ENCODE measurements at places on chromosomes 5 and 9.

DNA sequence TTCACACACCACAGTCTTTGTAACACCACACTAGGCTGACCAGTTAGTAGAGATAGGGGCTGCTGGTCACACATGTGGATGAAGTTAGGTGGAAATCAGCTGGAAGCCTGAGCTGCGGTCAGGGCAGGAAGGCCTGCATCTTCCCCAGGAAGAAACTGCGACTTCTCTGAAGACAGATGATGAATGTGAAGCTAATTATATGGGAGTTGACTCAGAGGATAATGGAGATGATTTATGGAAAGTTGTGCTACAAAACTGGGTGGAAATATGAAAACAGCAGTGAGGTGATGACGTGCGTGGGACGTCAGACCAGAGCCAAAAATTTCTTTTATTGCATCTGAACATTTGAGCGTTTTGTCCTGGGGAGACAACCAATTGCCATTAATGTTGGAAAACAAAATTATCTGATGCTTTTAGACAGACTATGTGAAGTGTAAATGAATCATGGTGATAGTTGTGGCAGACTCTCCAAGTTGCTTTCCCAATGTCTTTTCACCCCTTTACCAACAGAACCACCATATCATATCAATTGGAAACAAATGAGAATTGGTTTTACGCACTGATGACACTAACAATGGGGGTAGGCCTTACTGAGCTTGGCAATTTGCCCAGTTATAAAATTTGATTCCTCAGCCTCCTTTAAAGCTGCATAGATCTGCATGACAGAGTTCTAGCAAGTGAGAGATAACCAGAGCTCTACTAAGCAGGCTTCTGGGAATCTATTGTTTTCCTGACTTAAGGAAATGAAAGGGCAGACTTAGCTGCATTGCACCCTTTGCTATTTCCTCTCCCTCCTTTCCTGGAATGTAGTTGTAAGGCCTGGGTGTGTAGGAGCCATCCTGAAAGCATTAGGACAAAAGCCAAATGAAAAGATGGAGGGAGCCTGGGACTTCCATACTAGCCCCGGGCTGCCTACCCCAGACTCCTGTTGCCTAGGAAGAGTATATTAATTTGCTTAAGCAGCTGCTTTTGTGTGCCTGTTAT is 84.0 kb downstream of the RAB3C start:
- DNase-seq = no peak

DNA sequence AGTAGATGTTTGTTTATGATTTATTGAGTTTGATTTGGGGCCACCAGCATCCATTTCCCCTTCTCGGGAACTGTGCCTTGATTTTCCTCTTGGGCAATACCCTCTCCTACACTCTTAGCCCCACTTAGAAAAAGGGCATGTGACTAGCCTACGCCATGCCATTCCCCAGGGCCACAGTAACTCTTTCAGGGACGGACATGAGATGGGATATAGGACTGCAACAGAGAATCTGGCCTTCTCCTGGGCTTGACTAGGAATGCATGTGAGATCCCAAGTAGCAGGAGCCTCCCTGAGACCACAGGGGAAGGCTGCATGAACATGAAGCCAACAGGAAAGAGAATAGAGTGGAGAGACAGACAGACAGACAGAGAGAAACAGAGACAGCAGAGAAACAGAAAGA is 30.7 kb upstream of the SPARC start:
- no peak for DNase-seq

GRCh38 chr5:137960141-137960540 is 70.9 kb downstream of the PKD2L2 start:
- DNase-seq = peak; percentile 51

GRCh38 chr5:114504560-114504959 is 142.7 kb downstream of the KCNN2 start:
- DNase-seq = no peak

DNA sequence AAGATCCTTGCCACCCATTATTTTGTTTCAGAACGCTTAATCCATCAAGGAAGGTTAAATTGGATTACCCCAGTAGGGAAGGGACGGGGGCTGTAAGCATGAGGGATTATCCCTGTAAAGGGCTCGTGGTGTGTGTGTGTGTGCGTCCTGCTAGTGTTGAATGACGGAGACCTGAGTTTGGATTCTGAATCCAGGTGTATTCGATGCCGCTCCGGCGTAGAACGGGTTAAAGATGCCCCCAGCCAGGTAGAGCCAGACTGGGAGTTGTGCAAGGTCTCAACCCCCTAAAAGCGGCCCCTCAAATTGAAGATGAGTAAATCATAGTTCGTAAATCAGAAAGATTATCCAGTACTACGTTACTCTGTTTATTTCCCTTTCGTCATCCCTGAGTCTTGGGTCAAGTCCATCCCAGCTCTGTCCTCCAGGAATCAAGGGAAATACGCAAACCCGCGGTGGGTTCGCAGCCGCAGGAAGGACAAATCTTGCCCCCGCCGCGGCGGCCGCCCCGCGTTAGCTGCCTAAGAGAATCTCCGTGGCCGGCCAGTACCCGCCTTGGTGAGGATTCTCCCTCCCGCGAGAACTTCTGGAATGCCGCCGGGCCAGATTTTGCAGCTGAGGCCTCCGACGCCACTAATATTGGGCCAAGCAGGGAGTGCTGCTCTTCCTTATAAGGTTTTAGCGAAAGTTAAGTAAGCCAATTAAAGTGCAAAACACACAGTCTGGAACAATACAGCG is 586 bp upstream of the MTAP start:
- DNase-seq = no peak

GRCh38 chr5:143471666-143472464 is 68.4 kb upstream of the NR3C1 start:
- no peak for DNase-seq

DNA sequence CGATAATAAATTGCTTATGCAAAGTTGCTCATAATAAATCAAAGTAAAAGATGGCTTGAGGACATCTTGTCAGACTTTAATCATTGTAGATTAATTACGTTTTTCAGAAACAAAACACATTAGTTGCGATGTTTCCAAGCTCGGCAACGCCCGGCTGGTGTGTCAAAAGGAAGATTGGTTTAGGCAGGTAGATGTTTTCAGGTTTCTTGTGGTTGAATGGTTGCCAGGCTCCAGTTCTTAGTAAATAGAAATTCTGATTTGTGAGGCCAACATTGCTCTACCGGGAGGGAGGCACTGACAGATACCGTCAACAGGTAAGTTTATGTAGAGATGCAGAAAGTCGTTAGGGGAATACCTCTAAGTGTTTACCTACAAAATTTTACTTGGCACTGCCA is 280.3 kb downstream of the NPR3 start:
- DNase-seq = no peak

- DNase-seq = no peak
Measured at GRCh38 chr9:138111607-138112006, 234.0 kb downstream of the CACNA1B start.

DNA sequence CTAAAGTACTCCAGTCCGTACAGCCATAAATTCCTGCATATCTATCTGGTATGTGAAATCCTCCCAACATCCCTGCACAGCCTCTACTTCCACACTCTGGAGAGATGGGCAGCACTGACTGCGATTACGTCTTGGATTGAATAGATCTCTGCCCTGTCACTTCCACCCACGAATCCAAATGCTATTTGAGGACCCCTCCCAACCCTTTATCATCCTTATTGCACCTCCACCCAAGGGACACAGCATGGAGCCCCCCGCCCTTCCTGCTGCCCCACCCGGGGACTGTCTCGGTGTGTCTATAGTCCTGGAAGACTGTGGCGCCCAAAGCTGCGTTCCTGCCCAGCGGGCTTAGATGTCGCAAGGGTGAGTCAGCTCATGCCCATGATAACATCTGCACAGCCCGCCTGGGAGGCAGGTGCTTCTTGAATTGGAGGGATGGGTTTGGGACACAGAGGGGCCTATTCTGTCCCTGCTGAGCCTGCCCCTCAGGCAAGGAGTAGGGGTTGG is 105.7 kb upstream of the HAND1 start:
- no peak for DNase-seq

GRCh38 chr5:89200899-89201298 is 317.9 kb upstream of the MEF2C start:
- DNase-seq = no peak
